ENCODE measurements at places on chromosomes 1 and 21.

DNA sequence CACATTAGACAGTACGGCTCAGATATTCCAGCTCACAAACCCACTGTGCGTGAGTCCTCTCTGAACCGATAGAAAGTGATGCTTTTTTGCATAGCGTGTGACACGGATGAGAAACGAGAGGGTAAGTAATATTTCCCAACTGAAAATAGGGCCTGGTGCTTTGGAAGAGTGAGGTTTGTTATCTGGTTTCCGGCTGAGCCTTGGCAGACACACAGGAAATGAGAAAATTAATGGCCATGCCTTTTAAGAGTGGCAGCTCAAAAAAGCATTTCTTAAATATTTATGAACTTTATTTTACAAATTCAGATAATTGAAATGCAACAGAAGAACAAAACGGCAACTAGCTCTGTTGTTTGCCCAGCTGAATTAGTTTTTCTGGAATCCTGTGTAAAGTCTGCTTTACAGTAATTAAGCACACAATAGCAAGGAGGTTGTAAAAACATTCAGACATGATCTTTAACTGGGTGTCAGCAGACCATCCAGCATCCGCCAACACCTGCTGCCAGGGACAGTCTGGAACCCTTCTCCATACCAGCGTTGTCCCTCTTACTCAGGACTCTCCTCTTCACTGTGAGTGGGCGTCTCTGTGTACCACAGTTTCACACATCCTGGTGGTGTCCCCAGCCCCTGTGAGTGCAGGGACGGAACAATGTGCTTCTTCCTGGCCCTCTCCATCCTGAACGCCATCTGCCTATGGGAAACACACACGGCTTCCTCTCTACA lies 155.4 kb downstream of the PGBD5 start:
- no peak for DNase-seq

- no peak for DNase-seq
These were observed 54.2 kb downstream of the JAK1 start for GRCh38 chr1:64912191-64912590.

- no peak for DNase-seq
These were observed 74.0 kb upstream of the DEPDC1 start for GRCh38 chr1:68570871-68571270.

DNA sequence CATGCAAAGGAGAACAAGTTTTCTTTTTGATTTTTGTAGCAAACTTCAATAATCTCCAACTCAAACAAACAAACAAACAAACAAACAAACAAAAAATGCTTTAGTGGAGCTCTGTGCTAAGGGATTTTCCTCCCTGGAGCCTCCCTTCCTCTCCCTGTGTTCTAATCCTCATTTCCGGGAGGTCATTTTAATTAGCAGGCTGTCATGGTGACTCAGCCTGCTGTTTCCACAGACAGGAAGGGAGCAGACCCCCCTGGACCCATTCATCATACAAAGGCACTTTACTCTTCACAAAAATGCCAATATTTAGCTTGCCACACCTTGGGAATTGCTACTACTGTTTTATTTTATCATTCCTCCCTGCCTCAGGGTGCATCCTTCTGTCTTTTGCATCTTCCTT lies 61.0 kb upstream of the SPATA6 start:
- peak; percentile 32 for DNase-seq

- no peak for DNase-seq
These were observed 37.8 kb downstream of the LPAR3 start for GRCh38 chr1:84855168-84855567.

DNA sequence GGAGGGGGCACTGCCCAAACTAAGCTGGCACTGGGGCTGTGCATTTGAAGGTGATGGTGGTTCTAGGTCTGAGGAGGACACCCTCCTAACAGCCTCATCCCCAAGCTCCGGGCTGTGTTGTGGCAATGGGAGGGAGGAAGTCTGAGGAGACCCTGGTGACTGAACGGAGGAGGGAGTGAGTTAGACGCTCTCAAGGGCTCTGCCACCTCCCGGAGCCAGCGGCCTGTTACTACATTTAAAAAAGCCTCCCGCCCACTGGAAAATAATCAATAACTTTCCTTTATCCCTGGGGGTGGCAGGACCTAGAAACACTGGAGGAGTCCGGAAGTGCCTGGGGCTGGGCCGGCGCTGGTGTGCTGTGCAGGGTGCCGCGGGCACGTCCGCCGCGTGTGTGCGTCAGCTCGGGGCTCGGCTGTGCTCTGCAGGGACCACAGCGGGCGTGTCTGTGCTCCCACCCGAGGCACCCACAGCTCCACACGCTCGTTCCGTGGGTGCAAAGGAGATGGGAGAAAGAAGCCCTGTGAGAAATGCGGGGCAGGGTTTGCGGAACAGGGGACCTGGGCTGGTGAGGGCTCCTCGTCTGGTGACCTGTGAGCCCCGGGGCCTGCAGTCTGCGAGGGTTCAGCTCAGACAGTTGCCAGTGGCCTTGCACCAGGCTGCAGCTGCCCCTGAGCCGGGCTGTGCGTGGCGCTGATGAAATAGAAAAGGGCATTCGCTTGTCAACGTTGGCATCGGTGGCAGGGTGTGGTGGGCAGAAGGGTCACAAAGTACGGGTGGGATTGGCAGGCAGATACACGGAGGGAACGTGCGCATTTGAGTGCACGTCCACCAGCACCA lies 5.3 kb downstream of the SAMD11 start:
- no peak for DNase-seq

DNA sequence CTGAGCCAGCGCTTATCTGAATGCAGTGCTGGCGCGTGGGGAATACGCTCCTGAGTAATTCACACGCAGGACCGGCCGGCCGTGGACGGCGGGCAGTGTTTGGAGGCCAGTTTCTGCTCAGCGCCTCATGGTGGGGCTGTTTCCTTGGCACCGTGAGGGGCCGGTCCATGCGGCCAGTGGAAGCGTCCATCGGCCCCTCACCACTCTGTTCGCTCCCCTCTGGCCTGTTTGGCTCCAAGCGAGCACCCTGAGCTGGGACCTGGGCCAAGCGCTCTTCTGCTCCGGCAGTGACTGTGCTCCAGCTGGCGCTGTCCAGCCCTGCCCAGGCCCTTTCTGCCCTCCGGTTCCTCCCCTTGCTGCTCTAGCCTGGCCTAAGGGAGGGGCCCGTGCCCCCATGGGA lies 16.3 kb upstream of the PLCH2 start:
- peak; percentile 57 for DNase-seq

DNA sequence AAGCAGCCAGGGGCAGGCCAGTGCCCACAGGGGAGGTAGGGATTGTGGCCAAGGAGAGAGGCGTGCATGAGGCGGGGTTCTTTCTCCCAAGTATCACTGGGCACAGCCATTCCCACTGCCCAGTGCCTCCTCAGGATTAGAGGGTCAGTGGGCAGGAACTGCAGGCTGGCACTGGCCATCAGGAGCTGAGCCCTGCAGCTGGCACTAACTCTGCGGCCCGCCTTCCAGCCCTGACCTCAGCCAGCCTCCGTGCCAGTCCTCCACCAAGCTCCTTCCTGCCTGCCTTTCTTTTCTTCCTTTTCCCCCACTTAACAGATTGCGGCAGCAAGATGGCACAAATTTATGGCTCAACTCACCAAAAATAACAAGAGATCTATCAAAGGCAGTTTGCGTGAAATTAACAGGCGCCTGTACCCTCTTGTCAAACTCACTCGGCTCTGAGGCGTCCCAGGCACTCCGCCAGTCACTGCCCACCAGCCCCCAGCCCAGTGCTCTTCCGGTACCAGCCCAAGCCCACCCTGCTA lies 11.1 kb downstream of the ADGRB2 start:
- DNase-seq = no peak

DNA sequence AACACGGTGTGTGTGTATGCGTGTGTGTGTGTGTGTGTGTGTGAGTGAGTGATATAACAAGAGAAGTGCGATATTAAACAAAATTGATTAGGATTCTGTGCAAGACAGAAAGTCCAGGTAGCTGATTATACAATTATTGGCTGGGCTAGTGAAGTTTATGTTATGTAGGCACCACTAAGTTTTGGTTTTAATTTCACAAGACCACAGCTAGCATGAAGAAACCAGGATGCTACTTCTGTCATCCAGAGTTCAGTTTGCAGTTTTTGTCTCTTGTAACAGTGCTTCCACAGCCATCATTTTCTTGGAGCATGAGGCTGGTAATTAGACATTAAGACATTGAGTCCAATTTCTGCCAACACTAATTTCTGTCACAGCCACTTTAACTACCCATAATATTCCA lies 1590.2 kb upstream of the B3GALT2 start:
- no peak for DNase-seq

- DNase-seq = no peak
These were observed 21.3 kb upstream of the TLCD4 start for GRCh38 chr1:95095833-95096217.

DNA sequence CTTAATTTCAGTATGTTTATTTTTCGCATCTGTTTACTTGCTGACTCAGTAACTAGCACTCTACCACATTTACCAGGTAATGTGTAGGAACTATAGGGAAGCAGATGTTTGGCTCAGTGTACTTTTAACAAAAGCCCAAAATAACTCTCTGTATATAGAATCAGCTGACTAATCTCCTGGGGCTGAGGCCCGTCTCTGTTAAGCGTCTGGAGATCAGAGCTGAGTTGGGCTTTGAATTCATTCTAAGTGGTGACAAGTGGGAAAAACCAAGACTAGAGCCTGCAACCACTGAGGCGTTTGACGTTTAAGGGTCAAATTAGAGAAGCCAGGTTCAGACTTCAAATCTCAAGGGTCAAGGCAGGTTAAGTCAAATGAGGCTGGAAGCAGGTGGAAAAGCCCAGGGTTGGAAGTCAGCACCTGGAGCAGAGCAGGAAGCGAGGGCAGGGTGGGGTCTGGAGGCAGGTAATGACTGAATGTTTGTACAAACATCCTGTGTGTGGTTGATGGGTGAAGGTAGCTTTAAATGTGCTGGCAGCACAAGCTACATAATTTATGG lies 56.8 kb upstream of the LYST start:
- DNase-seq = peak; percentile 39

DNA sequence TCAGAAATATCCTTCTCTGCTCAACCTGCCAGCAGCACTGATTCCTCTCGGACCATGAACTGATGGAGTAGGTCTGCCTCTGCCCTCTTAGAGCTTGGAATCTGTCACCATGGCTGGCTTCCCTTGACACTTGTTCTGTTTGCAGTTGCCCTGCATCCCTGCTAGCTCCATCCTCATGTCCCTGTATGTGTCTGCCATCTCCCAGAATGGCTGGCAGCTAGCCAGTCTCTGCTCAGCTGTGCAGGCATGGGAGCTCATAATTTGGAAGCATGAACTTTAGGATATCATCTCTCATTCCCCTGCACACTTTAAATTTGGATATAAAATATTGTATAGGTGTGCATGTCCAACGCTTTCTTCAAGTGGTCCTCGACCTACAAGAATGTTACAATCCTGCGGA lies 95.4 kb downstream of the C1orf94 start:
- no peak for DNase-seq

- DNase-seq = no peak
These were observed 73.8 kb downstream of the SH3BGR start for GRCh38 chr21:39525601-39526000.

- no peak for DNase-seq
These were observed 72.3 kb downstream of the RGL1 start for GRCh38 chr1:183877053-183877720.

GRCh38 chr21:23138797-23139196 lies 2140.6 kb downstream of the NCAM2 start:
- DNase-seq = no peak
